ENCODE measurements at places on chromosomes 3 and 15. TPM values are rescaled to one million over a fixed set of nuclear protein-coding genes. Genes with fewer than 3 reads are reported as not detected.

DNA sequence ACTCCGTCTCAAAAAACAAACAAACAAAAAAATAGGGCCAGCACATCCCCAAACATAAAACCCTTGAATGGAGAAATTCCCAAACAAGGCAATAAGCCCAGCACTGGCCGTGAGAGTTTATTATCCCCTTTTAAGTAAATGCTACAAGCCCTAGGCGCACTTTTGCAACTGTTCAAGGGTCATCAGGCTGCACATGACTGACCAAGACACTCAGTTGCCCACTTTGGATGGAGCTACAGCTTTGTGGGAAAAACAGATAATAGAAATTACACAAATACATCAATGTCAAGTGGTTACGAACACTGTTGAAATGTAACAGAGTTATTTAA is 33.7 kb upstream of the ZNF445 start:
- peak overlapping the region; percentile 98 for H3K27ac ChIP-seq
- peaks cover 31% of the 10 kb centered on the region for H3K4me1 ChIP-seq
- peaks cover 6% of the 10 kb centered on the region for H3K36me3 ChIP-seq
- H3K4me3 ChIP-seq, result peak overlapping the region; percentile 94
- DNase-seq, result no peak

The OR5H2 gene
- not detected for total RNA-seq

GRCh38 chr15:38325648-38325990 is 73.0 kb downstream of the SPRED1 start:
- DNase-seq, result no peak
- H3K4me1 ChIP-seq, result peaks cover 1% of the 10 kb centered on the region
- no peak overlapping the region for H3K27ac ChIP-seq
- H3K27me3 ChIP-seq, result no peaks in the 10 kb centered on the region
- H3K36me3 ChIP-seq, result peaks cover 43% of the 10 kb centered on the region

GRCh38 chr3:9698293-9698692 is 5.3 kb upstream of the CPNE9 start:
- no peak overlapping the region for H3K27ac ChIP-seq
- peaks cover 4% of the 10 kb centered on the region for H3K4me1 ChIP-seq
- no peaks in the 10 kb centered on the region for H3K27me3 ChIP-seq
- H3K36me3 ChIP-seq, result peaks cover 22% of the 10 kb centered on the region
- no peak overlapping the region for H3K4me3 ChIP-seq
- no peak for DNase-seq

DNA sequence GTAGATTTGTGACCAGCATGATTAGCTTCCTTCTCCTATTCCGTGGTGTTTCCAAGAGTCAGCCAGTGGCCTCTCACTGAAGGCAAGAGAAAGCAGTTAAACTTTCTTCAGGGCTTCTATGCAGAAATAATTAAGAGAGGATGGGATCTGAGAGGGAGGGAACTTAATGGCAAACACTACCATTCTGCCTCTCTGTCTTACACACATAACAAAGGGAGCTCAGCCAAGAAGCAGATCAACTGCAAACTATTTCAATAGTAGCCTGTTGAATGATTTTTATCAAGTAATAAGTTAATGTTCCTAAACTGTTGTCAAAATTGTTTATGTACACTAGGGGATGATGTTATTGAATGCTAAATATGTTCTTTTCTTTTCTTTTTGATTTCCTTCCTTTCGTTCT is 11.8 kb downstream of the OXSR1 start:
- H3K36me3 ChIP-seq, result peaks cover 5% of the 10 kb centered on the region
- H3K4me1 ChIP-seq, result peaks cover 37% of the 10 kb centered on the region
- DNase-seq, result no peak
- no peak overlapping the region for H3K4me3 ChIP-seq
- H3K27me3 ChIP-seq, result no peaks in the 10 kb centered on the region
- peak overlapping the region; percentile 58 for H3K27ac ChIP-seq

Data from osteocyte (in vitro differentiated cells).